ENCODE measurements at places on chromosomes 1 and 21.

GRCh38 chr1:208171616-208172422 lies 72.4 kb downstream of the PLXNA2 start:
- no peak for DNase-seq

DNA sequence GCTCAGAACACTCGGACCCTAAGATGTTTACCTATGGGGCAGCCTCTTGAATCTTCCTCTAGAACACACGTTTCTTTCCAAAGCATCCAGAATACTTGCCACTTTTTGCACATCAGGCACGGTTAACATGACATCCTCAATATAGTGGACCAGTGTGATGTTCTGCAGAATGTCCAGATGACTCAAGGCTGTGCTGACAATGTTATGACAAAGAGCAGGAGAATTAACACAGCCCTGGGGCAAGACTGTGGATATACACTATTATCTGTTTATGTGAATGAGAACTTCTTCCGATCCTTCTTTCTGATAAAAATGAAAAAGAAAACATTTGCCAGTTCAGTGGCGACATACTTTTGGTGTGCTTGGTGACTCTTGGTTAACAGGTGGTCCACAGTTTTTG lies 154.3 kb downstream of the PDE4B start:
- DNase-seq, result no peak

- DNase-seq, result no peak
Measured at GRCh38 chr1:60762176-60762575, 320.2 kb upstream of the NFIA start.

DNA sequence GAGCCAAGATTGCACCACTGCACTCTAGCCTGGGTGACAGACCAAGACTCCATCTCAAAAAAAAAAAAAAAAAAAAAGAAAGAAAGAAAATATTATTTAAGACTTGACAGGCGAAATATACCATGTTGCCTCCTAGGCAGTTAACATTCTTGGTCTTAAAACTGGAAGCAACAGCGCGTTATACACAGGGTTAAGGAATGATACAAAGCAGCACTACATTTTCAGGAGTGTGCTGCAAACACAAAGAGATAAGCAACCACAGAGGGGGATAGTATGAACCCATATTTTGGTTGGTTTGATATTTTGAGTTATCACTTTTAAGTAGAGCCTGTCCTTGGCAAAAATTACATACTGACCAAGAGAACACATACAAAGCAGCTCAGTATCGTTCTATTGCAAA lies 25.1 kb downstream of the USP24 start:
- no peak for DNase-seq

DNA sequence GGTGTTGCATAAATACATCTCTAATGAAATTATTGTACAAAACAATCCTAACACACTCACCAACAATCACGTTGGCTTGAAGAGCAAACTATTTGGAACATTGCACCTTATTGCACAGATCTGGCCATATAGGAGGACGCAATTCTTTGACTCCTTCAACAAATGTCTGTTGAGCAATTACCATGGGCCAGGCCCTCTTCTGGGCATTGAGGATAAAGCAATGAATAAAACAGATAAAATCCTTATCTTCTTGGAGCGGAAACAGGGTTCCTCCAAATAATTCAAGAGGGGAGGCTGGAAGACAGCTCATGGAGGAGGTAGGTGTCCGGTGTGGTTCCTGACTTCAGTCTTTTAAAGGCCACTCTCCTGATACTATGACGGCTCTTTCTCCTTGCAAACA lies 43.3 kb downstream of the PAX7 start:
- no peak for DNase-seq

DNA sequence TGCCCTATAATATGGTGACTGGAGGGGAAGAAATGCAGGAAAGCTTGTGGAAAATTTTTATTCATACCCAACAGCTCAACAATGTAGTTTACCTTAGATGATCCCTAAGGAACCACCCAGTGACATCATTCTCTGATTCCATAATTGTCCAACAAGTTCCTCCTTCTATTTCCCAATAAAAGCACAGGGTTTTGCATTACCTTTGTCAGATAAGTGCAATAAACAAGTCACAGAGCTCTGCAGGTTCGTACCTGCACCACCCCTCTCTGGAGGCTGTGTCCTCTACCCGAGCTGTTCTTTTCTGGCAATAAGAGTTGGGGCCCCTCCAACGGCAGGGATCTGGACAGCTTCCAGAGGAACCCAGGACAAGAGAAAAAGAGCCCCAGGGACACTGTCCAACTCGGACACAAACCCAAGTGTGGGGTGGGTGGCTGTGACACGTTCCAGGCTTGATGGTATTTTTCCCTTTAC lies 38.8 kb downstream of the RCAN1 start:
- DNase-seq, result no peak

DNA sequence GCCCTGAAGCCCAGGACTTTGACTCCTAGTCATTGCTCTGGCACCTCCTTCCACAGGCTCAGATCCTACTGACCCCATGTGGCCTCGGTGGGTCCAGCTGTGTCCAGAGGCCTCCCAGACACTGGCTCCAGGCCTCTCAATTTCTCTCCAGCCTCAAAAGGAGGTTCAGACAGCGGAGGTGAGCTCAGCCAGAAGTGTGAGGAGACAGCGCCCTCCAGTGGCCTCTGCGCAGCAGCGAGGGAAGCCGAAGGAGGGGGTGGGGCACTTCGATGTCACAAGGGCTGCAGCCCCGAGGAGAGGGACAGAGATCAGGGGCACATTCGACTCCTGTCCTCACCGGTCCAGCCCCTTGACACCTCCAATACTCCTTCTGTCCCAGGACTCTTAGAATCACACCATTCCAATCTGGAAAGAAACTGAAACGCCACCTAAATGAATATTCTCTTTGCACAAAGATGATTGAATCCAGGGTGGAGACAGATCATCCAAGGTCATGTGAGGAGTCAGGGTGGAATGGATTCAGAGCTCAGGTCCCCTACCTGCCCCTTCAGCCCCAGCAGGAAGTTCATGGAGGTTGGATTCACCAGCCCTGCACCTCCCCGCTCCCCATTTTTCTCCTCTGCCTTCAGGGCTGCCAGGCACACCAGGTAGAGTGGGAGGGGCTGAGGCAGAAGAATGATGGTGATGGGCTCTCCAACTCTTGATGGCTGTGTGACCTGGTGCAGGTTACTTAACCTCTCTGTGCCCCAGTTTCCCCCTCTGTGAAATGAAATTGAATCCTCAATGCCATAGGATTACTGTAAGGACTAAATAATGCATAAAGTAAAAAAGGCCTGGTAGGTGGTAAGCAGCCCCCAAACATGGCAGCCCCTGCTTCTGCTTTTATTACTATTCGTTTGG lies 34.8 kb upstream of the ZBTB40 start:
- DNase-seq, result peak; percentile 34
